ENCODE measurements at places on chromosomes 13 and 19. TPM values are rescaled to one million over a fixed set of nuclear protein-coding genes. Genes with fewer than 3 reads are reported as not detected.

AP2A1 gene
- 142 TPM for total RNA-seq

IFI30 gene
- under 0.01 TPM for total RNA-seq

CCDC169 gene
- total RNA-seq: 3.7 TPM

MYH14 gene
- total RNA-seq: not detected

KLF1 gene
- not detected for total RNA-seq

DACT3 gene
- 0.89 TPM for total RNA-seq

CEACAM8 gene
- not detected for total RNA-seq

RASIP1 gene
- 8.3 TPM for total RNA-seq

SCEL gene
- not detected for total RNA-seq

CGB3 gene
- not detected for total RNA-seq

KLK11 gene
- not detected for total RNA-seq

NLRP11 gene
- not detected for total RNA-seq

FCER2 gene
- not detected for total RNA-seq

PTGER1 gene
- 2.5 TPM for total RNA-seq

ZNF626 gene
- total RNA-seq: 4.0 TPM

SLC7A9 gene
- not detected for total RNA-seq

IGSF23 gene
- not detected for total RNA-seq

IFNL1 gene
- total RNA-seq: not detected

CNFN gene
- not detected for total RNA-seq

ZNF492 gene
- total RNA-seq: 1.0 TPM

CDC42EP5 gene
- 30.4 TPM for total RNA-seq

LRRC8E gene
- total RNA-seq: 5.9 TPM

NTN5 gene
- total RNA-seq: 0.34 TPM

TNNI3 gene
- total RNA-seq: not detected

ZNF738 gene
- 9.6 TPM for total RNA-seq

CYP2A6 gene
- total RNA-seq: not detected

SHD gene
- not detected for total RNA-seq

SULT2B1 gene
- 0.15 TPM for total RNA-seq

PRODH2 gene
- not detected for total RNA-seq

ZNF552 gene
- total RNA-seq: 3.0 TPM

SHISA7 gene
- not detected for total RNA-seq

MATK gene
- not detected for total RNA-seq

METTL21C gene
- total RNA-seq: not detected

CD70 gene
- not detected for total RNA-seq

TIMM29 gene
- 23.9 TPM for total RNA-seq

SPIB gene
- not detected for total RNA-seq

ITGBL1 gene
- 24.9 TPM for total RNA-seq

ZNF737 gene
- total RNA-seq: 5.0 TPM

UNC13A gene
- total RNA-seq: not detected

ZNF585A gene
- 3.2 TPM for total RNA-seq
